ENCODE measurements at places on chromosomes 5 and 9.

- no peak for DNase-seq
Observed at GRCh38 chr9:131090025-131090787, 6.1 kb upstream of the AIF1L start.

GRCh38 chr5:52783226-52783959 is 4.3 kb upstream of the ITGA1 start:
- no peak for DNase-seq

- no peak for DNase-seq
Observed at GRCh38 chr5:76836585-76836984, 13.2 kb upstream of the S100Z start.

- no peak for DNase-seq
Observed at GRCh38 chr5:79050498-79050897, 19.0 kb downstream of the DMGDH start.

GRCh38 chr5:140524003-140524402 is 23.5 kb upstream of the EIF4EBP3 start:
- no peak for DNase-seq

Data from activated CD4-positive, alpha-beta T cell treated with anti-CD3 and anti-CD28 coated beads, Interleukin-2, Interleukin-4, amounts not matched to agents 100 ng/mL and 50 ng/mL, durations not matched to agents 16 hours and 8 hours (primary cell).